ENCODE measurements at places on chromosomes 16 and 17. TPM values are rescaled to one million over a fixed set of nuclear protein-coding genes. Genes with fewer than 3 reads are reported as not detected.

DNA sequence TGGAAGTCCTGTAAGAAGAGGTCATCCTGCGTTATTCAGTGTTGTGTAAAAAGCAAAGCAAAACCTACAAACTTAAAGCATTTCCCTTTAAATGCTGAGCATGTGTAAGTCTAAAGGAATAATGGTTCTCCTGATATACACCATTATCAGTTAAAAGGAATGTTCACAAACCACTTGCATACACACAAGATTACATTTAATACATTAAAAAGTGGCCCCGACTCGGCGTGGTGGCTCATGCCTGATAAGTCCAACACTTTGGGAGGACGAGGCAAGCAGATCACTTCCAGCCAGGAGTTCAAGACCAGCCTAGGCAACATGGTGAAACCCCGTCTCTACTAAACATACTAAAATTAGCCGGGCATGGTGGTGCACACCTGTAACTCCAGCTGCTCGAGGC is 30.5 kb downstream of the CPPED1 start:
- no peak for DNase-seq

The WIPF2 gene
- 30.4 TPM for total RNA-seq

DNA sequence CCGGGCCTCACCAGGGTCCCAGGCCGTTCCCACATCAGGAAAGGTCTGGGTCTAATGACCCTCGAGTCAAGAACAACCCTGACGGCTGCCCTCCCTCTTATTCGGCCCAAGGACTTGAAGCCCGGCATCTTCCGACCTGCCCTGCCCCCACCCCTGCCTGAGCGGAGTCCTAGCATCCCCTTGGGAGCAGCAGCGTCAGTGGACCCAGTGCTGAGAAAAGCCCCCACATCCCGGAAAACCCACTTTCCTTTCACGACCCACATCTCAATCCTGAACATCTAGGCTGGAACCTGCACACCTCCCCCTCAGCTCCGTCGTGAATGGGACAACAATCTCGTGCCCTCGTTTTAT is 769 bp downstream of the TMEM88 start:
- DNase-seq, result no peak

DNA sequence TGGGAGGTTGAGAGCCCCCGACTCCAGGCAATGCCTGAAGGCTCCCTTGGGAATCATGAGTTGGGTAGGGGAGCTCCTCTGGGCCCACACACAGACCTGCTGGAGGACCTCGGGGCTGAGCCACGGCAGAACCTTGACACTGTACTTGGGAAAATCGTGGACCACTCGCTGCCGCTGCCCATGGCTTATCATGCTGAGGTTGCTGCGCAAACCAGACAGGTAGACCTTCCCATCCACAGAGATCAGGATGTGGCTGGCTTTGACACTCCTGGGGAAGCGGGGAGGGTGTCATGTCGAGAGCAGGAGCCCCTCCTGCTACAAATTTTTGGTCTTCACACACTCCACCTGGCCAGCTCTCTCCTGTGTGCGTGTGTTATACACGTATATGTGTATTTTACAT is 7.2 kb upstream of the LIMD2 start:
- DNase-seq, result no peak

DNA sequence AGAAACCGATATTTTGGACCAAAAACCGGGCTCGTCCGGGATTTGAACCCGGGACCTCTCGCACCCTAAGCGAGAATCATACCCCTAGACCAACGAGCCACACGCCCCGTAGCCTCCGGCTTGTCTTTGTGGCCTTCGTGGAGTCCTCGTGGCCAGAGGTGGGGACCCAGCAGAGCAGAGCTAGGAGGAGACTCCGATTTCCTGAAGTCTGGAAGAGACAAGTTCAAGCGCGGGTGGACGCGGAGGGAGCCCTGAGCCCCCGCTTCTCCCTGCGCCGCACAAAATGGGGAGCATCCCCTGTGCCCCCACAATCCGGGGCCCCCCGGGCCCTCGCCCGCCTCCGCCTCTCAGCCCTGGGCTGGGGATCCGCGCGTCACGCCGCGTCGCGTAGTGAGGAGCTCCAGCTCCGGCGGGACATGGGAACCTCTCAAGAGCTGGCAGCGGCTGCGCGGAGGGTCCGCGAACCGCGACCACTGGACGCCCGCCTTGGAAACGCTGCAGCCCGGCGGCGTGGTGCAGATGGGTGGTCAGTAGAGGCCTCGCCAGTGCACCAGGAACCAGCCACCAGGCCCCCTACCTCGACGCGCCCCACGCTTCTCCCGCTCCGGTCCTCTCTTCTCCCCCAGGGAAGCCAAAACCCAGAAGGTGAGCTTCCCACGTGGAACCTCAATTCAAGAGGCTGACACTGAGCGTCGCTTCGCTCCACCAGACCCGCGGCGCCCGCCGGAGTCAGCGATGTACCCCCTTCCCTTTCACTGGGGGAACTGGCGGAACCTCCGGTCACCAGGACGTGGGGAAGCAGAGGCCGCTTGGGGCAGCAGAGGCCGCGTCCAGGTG is 5.2 kb upstream of the OR1F1 start:
- DNase-seq, result no peak

DNA sequence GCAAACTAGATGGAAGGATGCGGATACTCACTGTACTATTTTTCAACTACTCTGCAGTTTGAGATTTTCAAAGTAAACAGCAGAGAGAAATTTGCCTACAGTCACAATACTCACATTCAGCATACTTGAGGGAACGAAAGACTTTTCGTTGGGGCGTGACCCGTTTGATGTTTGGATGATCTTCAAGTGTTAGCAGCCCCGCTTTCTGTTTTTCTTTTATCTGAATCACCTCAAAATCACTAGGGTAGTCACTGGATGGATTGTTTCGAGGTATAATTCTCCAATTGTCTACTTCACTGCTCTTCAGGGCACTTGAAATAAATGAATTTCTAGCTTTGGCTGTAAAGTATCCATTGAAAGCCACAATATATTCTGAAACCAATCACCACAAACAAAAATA is 17.8 kb downstream of the MBTPS1 start:
- no peak for DNase-seq

DNA sequence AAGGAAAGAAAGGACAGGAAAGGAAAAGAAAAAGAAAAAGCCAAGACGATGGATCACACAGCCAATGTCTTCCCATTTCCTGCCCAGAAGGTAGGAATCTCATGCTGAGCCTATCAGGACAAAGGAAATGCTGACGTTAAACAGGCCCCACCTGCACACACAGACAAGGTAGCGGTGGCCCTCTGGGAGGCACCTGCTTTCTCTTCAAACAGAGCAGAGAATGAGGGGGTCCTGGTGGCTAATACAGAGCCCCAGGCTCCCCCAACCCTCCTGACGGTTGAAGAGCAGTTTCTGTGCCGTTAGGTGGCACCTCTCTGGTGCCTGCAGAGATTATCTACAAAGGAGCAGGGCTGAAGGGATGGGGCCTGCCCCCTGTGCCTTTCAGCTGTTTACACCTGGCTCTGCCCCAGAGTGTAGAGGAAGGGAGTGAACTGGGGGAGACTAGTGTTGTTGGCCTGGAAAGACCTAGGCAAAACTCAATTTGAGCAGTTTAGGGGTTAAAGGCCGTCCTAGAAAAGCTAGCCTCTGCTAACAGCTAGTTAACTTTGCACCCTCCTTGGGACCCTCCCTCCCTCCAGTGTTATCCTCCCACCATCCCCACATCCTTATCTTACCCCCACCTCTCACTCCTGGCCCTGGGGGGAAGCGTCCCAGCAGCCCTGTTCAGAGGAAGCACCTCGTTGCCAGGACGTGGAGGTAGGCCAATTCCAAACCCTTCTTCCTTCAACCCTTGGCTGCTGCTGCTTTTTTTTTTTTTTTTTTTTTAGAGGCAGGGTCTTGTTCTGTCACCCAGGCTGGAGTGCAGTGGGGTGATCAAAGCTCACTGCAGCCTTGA is 56.3 kb downstream of the ARHGAP27 start:
- no peak for DNase-seq

DNA sequence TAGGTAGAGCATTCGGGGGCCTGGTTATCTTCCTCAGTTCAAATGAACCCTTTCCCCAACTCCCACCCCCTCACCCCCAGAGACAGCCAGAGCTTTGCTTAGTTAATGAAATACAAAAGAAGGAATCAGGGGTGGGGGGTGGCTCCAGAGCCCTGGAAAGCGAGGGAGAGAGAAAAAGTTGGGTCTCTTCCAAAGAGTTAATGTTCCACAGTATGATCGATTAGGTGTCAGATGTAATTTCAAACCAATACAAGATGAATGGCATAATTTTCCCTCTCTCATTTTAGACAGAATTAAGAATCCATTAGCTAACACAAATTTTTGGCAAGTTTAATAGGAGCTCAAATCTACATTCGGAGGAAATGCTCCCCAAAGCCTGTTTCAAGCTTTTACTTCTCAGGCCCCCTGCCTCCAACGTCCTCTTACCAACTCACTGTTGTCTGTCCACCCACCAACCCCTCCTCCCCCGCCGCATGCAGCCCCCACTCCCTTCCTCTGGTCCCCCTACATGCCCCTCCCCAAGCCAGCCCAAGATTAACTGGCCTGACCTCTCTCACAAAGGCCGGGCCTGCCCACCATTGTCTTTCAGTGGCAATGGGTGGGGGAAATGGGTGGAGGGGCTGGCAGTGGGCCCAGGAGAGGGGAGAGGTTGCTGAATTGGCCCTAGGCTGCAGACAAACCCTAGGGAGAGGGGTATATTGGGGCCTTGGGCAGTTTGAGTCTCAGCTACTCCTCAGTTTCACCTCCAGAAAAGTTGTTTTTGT is 28.2 kb downstream of the NEUROD2 start:
- no peak for DNase-seq

- DNase-seq, result no peak
Measured at GRCh38 chr16:73432850-73433730, 385.2 kb upstream of the ZFHX3 start.

The C1QTNF1 gene
- 4.0 TPM for total RNA-seq

The PYDC1 gene
- not detected for total RNA-seq
